Keratinocyte (primary cell): ENCODE measurements at places on chromosomes 12 and 14. TPM values are rescaled to one million over a fixed set of nuclear protein-coding genes. Genes with fewer than 3 reads are reported as not detected.

SYNDIG1L gene
- not detected in 3 replicates for polyA plus RNA-seq

OR4E2 gene
- polyA plus RNA-seq = not detected in 3 replicates

ADAMTS20 gene
- polyA plus RNA-seq = not detected in 3 replicates

OR6S1 gene
- polyA plus RNA-seq = not detected in 3 replicates

MLH3 gene
- 8.8 to 13.8 TPM (median 13.0 TPM) in 3 replicates for polyA plus RNA-seq

DPY19L2 gene
- polyA plus RNA-seq = 0.68 to 3.3 TPM (median 2.6 TPM) in 3 replicates

PPM1H gene
- polyA plus RNA-seq = 0.07 to 0.21 TPM (median 0.09 TPM) in 3 replicates

CACNA2D4 gene
- 0.03 to 0.09 TPM (median 0.05 TPM) in 3 replicates for polyA plus RNA-seq

SERPINA10 gene
- polyA plus RNA-seq = not detected in 3 replicates

GLT1D1 gene
- polyA plus RNA-seq = not detected in 3 replicates

SLCO1B1 gene
- polyA plus RNA-seq = not detected in 3 replicates

CLEC14A gene
- not detected in 3 replicates for polyA plus RNA-seq

ALKBH1 gene
- polyA plus RNA-seq = 11.2 to 13.0 TPM (median 11.8 TPM) in 3 replicates

AMN gene
- 0.14 to 0.31 TPM (median 0.22 TPM) in 3 replicates for polyA plus RNA-seq

LALBA gene
- polyA plus RNA-seq = not detected in 3 replicates

PLD4 gene
- 0.01 TPM in 1 of 3 replicates, not detected in the others for polyA plus RNA-seq

TUNAR gene
- not detected in 3 replicates for polyA plus RNA-seq

ZFC3H1 gene
- 20.3 to 56.3 TPM (median 39.3 TPM) in 3 replicates for polyA plus RNA-seq

VASH1 gene
- 0.06 to 0.12 TPM (median 0.09 TPM) in 3 replicates for polyA plus RNA-seq

SRRM4 gene
- not detected in 3 replicates for polyA plus RNA-seq

VRTN gene
- polyA plus RNA-seq = not detected in 3 replicates

BDKRB2 gene
- polyA plus RNA-seq = 10.9 to 13.2 TPM (median 11.2 TPM) in 3 replicates

C12orf56 gene
- polyA plus RNA-seq = 0.03 to 0.18 TPM (median 0.14 TPM) in 3 replicates

BMP4 gene
- 4.0 to 8.5 TPM (median 6.5 TPM) in 3 replicates for polyA plus RNA-seq

MYF5 gene
- not detected in 3 replicates for polyA plus RNA-seq

RDH16 gene
- polyA plus RNA-seq = 0.10 to 0.30 TPM (median 0.21 TPM) in 3 replicates

A2M gene
- polyA plus RNA-seq = 0.20 to 0.49 TPM (median 0.32 TPM) in 3 replicates

FAM222A gene
- polyA plus RNA-seq = 0.05 to 0.24 TPM (median 0.06 TPM) in 3 replicates
